ENCODE measurements at places on chromosomes 3 and 15.
A peak's percentile ranks its signal among the peaks of the same experiment; 100 is the strongest.

DNA sequence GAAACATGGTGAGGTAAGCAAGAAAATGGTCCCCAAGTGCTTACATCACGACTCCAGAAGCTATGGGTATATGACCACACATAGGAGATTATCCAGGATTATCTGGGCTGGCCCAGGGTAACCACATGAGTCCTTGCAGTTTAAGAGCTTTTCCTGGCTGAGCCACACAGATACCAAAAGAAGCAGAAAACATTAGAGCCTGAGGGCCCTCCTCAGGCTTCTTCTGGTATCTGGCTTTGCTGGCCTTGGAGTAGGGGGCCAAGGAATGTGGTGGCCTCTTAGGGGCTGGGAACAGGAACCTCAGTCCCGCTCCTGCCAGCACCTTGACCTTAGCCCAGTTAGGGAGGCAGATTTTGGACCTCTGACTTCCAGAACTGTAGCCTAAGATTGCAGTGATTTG is 259.1 kb downstream of the KCNMB2 start:
- no peak for DNase-seq

- no peak for DNase-seq
Measured at GRCh38 chr15:44029940-44030568, 165.0 kb downstream of the FRMD5 start.

GRCh38 chr15:92914103-92914499 is 14.0 kb downstream of the CHD2 start:
- DNase-seq, result no peak

DNA sequence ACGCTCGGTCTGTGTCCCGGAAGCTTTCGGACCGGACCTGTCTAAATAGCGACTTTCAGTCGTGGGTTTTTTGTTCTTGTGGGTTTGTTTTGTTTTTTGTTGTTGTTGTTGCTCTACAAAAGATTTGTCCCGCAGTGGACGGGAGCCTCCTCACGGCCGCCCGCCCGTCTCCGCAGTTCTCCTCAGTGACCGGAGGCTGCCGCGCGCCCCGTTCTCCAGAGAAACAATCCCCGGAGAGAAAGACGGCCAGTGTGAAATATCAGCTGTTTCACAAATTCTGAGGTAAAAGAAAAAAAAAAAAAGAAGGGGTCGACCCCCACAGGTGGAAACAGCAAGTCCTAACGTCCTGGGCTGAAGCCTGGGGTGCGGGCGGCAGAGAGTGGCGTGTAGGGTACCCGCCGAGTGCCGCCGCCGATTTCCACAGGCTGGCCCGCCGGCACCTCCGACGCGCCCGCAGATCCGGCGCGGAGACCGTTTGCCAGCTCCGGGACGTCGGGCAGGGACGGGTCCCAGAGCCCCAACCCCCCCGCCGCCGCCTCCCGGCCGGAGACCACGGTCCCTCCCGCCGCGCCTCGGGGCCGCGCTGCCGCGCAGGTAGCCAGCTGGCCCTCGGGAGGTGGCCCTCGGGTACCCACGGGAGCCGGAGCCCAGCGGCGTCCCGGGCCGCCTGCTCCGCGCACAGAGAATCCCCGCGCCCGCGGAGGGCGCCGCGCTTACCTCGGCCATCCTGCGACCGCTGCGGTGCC is 478 bp downstream of the BNC1 start:
- DNase-seq, result no peak

DNA sequence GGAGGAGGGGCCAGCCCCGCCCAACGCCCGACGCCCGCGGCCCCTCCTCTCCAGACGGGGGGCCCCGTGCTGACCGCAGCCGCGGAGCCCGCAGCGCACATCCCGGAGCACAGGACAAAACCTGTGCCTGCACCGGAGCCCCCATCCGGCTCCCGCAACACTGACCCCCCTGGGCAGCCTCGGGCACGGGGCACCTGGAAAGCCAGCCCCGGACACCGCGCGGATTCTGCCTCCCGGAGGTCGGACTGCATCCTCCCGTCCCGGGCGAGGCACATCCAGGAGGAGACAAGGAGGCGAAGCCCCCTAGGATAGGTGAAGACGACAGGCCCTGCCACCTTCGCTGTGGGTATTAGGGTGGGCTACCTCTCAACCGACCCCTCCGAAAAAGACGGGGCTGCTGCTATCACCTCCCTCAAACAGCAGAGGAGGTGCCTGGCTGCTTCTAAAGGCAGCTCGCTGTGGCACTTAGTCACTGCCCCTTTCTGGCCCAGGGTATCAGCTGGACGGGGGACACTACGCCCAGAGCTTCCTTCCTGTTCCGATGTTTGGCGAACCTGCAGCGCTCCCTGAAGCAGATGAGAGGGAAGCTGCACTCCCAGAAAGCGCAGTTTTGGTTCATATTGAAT is 10.6 kb downstream of the XXYLT1 start:
- no peak for DNase-seq

DNA sequence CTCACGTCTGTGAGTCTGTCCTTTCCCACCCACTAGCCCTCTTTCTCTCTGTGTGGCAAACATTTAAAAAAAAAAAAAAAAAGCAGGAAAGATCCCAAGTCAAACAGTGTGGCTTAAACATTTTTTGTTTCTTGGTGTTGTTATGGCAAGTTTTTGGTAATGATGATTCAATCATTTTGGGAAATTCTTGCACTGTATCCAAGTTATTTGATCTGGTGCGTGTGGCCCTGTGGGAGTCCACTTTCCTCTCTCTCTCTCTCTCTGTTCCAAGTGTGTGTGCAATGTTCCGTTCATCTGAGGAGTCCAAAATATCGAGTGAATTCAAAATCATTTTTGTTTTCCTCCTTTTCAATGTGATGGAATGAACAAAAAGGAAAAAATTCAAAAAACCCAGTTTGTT is 97.7 kb downstream of the GAP43 start:
- DNase-seq, result no peak

- no peak for DNase-seq
Measured at GRCh38 chr15:39132070-39132469, 448.8 kb upstream of the THBS1 start.

- no peak for DNase-seq
Measured at GRCh38 chr3:194750491-194750828, 64.8 kb downstream of the FAM43A start.

- no peak for DNase-seq
Measured at GRCh38 chr3:42229942-42230688, 35.9 kb downstream of the CCK start.

GRCh38 chr15:61467823-61468222 is 238.7 kb upstream of the RORA start:
- no peak for DNase-seq

GRCh38 chr3:23865595-23866396 is 51.0 kb downstream of the NKIRAS1 start:
- DNase-seq, result no peak

DNA sequence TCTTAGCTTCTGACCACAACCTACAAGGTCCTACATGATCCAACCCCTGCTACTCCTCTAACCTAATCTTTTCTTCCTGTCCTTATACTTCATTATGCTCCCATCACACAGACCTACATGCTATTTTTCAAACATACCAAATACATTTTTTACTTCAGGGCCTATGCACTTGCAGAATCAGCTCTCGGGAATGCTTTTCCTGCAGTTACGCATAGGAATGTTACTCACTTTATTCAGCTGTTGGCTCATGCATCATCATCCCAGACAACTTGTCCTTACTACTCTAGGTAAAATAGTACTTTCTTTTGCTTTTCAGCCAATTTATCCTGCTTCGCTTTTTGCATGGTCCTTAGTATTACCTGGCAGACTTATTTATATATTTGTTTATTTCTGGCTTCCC is 105.6 kb downstream of the OXSM start:
- DNase-seq, result no peak

DNA sequence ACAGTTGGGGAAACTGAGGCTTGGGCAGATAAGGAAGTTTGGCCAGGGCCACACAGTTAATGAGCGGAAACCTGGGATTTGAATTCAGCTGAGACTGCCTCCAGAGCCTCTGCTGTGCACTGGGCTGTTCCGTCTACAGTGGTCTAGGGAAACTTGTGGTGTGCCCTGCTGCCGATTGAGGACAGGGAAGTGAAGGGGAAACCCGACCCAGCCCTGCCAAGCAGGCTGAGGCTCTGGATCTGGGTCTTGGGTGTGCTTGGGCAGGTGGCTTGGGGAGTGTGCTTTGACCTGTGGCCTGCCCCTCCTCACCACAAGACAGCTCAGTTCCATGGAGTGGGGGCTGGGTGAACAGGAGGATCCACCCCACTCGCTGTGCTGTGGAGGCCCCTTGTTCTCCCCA is 17.6 kb downstream of the NISCH start:
- DNase-seq, result no peak

DNA sequence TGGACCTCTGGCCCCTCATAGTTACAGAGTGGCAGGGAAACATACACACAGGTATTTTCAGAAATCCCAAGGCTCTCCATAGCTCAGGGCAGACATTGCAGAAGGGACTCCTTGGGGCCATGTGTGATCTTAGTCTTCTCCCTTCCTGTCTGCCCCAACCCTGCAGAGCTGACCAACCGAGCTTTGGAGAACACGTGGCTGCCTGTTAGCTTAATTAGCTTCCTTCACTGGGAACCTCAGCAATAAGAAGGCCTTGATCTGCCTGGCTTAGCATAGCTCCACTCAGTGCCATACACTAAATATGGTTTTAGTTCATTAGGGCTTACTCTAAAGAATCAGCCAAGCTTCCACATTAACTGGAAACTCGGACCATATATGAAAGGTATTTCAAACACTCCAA is 12.3 kb downstream of the LYZL4 start:
- DNase-seq, result no peak

DNA sequence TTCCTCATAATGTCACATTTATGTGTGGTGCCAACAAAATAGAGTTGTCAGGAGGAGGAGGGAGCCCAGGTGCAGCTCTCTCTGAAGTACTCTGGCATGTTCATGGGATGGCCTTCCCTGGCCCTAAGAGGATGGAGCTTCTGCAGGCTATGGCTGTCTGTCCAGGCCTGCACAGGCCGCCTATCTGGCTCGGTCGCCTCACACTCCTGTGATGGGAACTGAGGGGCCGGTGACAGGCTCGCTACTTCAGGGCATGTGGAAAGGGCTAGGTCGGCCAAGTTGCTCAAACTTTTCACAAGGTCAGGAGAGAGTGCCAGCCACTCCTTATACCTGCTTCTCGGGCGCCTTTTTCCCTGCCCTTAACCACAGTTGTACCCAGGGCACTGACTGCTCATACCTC is 51.1 kb downstream of the SOX14 start:
- no peak for DNase-seq

- DNase-seq, result no peak
Measured at GRCh38 chr3:95289295-95289694, 1226.4 kb downstream of the NSUN3 start.

GRCh38 chr3:87268646-87269211 is 7.7 kb downstream of the POU1F1 start:
- DNase-seq, result no peak

GRCh38 chr15:99257107-99257750 is 5.9 kb downstream of the LRRC28 start:
- no peak for DNase-seq

DNA sequence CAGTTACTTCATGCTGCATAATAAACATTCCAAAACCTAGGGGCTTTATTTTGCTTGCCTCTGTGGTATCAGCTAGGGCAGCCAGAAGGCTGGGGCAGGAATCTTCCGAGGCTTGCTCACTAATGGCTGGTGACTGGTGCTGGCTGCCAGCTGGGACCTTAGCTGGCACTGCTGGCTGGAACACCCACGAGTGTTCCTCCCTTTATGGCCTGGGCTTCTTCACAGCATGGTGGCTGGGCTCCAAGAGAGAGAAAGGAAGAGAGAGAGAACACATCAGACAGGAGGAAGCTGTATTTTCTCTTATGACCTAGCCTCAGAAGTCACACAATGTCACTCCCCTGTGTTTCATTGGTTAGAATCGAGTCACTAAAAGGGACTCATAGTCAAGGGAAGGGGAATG is 23.9 kb upstream of the CDCP1 start:
- DNase-seq, result no peak

GRCh38 chr15:77030048-77030927 is 35.4 kb downstream of the PSTPIP1 start:
- DNase-seq, result peak; percentile 78

GRCh38 chr3:4138150-4138785 is 164.9 kb upstream of the SETMAR start:
- no peak for DNase-seq

GRCh38 chr15:82143390-82144385 is 97.9 kb upstream of the MEX3B start:
- DNase-seq, result no peak

GRCh38 chr3:159662549-159662948 is 326.1 kb upstream of the IL12A start:
- no peak for DNase-seq

DNA sequence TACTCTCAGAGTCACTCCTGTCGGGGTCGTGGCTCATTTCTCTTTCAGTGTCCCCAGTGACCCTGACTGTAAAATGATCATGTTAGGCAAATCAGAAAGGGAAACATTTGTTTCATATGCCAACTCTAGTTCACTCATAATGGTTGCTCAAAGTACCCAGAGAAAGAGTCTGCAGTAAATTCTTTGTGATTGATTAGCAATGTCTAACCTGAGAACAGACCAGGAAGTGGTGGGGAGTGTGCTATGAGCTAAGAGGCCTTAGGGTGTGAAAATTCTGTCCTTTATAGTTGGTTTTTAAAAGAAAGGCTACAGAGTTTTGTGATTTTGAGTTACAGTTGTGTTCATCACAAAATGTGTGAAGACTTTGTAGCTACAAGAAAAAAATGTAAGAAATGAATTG is 108.9 kb downstream of the EDEM1 start:
- no peak for DNase-seq

DNA sequence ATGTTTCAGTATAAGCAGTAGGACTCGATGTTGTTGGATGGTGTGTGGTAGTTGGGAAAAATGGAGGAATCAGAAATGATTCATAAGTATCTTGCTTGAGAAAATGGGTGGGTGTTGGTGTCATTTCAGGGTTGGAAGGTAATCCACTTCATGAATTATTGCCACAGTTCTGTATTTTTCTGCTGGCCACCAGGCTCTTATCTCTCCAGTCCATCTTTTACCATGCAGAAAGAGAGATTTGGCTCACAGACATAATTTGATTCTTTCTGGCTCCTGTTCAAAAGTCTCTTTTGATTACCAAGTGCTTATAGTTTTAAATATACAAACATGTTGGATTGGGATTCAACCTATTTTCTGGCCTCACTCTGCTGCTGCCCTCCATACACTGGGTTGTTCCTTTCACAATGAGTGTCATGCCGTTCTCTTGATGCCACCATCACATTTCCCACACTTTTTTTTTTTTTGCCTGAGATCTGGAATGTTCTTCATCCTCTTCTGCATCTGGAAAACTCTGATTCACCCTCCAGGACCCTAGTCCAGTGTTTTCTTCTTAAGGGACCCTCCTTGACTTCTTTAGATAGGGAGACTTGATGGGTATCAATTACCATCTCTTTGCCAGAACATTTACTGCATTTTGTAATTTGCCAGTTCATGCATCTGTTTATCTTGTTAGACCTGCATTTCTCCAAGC is 69.4 kb upstream of the GAP43 start:
- no peak for DNase-seq

- peak; percentile 74 for DNase-seq
Measured at GRCh38 chr3:129014793-129015345, 13.8 kb downstream of the EFCC1 start.

DNA sequence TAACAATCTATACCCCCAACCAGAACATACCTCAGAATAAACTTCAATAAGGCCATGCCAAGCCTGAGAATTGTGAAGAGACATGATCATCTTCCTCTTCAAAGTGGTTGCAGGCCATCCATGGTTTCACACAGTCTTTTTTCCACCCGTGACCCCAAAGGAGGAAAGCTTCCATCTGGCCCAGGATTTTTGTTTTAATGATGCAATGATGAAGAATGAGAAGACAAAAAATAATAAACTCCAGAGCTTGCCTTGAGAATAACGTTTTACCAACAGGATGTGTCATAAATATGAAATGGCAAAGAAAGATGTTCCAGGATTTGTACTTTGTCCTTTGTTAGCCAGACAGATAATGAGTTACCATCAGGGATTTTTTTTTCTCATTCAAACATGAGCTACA is 201.9 kb downstream of the WNT5A start:
- no peak for DNase-seq
